ENCODE measurements at places on chromosomes 1 and 21.

DNA sequence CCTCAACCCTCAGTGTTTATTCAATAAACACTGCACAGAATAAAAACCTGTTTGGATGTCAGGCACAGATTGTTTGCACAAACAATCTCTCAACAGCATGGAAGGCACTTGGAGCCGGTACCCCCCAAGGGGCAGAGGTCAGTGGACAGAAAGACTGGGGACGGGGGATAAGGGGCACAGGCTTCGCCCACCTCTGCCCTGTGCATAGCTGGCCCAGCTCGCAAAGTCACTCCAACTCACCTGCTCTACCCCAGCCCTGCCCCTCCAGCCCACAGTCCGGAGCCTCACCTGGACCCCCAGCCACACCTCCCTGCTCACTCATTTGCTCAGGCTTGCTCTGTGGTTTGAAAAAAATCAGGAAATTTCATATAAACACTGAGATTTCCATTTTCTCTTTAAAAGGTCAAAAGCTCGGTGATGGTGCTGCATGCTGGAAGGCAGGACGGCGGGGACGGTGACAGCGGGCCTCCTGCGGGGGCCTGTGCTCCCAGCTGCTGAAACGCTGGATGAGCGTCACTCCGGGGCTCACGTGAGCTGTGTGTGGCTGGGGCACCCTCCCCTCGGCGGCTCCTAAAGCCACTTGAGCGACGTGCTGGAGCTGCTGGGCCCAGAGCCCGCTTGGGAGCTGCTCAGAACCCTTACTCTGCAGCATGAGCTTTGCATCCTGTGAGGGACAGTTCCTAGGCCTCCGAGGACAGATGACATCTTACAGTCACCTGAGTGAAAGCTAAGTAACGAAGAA is 54.5 kb downstream of the PRDM15 start:
- DNase-seq: no peak

GRCh38 chr1:173715538-173715844 is 710 bp downstream of the KLHL20 start:
- DNase-seq: no peak

DNA sequence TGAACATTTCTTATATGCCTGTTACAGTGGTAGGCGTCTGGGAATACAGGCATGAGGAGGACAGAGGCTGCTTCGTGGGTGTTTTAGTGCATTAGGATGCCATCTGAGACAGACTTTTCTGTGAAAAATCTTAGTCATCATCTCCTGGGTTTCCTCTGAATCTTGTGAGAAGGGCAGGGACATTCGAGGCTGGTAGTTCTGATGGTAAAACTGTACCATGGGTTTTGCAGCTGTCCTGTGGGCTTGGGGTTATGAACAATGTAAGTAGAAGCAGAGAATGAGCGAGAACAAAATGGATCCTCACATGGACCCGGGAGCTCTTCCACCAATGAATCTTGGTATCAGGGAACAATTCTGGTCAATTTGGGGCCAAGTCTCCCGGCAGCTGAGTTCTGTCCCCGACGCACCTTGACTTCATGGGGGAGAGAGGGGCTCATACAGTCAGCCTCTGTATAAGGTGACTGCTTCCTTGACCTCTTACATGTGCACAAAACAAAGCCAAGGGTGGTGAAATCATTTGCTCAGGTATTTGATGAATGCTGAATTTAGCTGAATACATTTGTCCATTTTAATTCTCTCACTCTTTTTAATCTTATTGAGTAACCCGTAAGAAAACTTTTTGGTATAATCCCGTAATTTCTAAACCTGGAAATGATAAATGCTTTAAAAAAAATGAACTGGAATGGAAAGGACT is 63.6 kb upstream of the ERRFI1 start:
- DNase-seq: no peak

GRCh38 chr1:175537571-175537970 is 205.8 kb downstream of the TNR start:
- DNase-seq: no peak

GRCh38 chr1:85313888-85314696 is 37.7 kb upstream of the BCL10 start:
- DNase-seq: no peak

GRCh38 chr21:45260191-45260825 is 27.4 kb downstream of the POFUT2 start:
- no peak for DNase-seq

GRCh38 chr1:109719337-109719837 is 7.3 kb downstream of the GSTM5 start:
- DNase-seq: no peak

DNA sequence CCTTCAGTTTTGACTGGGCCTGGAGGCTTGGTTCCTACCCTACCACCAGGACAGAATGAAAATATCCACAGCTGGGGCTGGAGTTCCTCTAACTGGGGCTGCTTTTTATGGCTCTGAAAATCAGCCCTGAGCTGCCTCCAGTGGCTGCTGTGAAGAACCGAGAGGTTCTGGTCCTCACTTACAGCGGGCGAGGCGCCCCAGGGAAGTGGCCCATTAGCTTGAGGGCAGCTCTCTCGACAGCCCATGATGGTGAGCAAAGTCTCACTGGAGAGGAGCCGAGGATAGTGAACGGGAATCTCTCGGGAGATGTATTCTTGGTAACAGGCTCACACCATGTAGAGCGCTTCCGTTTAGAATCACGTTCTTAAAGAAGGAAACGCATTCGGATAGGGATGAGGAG is 459.7 kb downstream of the KIF26B start:
- no peak for DNase-seq

DNA sequence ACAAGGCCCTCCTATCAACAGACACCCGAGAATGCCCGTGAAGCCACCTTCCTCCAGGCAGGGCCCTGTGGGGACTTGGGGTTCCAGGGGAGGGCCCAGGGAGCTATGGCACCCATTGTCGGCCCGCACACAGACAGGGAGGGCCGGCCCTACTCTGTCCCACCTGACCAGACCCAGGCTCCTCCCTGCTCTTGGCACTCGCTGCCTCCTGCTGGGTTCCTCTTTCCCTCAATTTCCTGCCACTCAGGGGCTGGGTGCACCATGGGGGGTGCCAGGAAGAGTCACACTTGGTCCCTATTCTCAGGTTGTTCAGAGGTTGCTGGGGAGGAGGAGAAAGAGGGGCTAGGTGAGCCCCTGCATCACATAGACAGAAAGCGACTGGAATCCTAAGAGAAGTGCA is 8.0 kb upstream of the OXCT2 start:
- no peak for DNase-seq

DNA sequence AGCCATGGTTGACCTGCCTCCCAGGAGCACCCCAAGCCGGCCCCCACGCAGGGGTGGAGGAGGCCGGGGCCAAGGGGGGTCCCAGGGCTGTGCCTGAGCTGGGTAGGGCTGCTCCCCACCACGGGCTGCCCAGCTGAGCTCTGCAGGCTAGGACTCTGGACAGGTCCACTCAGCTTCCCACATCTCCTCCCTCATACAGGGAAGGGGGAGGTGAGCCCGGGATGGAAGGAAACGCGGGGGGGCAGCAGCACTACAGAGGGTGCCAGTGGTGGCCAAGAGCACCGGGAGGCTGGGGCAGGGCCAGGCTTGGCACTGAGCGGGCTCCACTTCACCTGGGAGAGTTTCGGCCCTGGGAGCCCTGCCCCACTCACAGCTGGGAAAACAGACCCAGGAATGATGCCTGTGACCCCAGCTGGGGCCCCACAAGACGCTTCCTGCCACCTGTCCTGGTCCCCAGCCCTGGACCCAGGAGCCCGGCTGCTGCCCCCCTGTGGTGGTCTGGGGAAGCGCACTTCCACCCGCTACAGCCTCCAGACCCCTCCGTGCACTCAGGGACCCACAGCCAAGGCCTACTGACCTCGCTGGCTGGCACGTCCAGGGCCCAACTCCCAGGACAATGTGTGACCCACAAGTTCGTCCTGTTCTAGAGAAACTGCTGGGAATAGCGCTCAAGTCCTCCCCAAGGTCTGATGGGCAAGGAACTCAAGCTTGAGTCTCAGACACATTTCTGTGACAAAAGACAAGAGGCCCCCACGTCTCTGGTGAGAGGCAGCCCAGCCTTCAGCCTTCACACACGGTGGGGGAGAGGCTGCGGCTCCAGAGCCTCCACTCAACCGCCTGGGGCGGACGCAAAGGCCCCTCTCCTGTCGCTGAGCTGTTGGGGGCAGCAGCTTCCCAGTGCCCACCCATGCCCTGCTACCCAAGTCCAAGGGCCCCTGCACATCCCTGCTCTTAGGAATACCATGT is 3.0 kb downstream of the AURKAIP1 start:
- peak; percentile 71 for DNase-seq

GRCh38 chr1:2847086-2847985 is 45.8 kb upstream of the TTC34 start:
- no peak for DNase-seq

DNA sequence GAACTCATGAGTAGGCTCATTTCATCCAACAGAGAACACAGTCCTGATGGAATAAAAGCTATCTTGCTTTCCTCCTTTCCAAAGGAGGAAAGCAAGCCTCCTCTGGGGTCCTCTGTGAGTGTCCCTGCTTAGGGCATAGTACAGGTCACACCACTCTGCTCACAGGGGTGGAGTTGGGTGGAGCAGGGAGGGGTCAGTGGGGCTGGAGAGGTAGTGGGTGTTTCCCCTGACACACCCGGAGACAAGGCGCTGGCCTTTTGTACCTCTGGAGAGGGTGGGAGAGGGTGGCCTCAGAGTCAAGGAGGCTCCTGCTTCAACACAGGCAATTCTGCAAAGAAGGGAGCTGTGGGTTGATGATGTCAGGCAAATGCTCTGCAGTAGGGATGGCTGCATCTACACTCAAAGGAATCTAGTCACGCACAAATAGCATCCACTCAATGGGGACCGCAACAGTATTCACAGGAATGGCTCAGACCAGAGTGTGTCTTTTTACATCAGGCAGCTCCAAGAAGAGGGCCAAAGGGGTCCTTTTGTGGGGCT is 58.6 kb upstream of the PLXNA2 start:
- no peak for DNase-seq

GRCh38 chr1:194342484-194343262 is 1156.3 kb upstream of the B3GALT2 start:
- DNase-seq: no peak

DNA sequence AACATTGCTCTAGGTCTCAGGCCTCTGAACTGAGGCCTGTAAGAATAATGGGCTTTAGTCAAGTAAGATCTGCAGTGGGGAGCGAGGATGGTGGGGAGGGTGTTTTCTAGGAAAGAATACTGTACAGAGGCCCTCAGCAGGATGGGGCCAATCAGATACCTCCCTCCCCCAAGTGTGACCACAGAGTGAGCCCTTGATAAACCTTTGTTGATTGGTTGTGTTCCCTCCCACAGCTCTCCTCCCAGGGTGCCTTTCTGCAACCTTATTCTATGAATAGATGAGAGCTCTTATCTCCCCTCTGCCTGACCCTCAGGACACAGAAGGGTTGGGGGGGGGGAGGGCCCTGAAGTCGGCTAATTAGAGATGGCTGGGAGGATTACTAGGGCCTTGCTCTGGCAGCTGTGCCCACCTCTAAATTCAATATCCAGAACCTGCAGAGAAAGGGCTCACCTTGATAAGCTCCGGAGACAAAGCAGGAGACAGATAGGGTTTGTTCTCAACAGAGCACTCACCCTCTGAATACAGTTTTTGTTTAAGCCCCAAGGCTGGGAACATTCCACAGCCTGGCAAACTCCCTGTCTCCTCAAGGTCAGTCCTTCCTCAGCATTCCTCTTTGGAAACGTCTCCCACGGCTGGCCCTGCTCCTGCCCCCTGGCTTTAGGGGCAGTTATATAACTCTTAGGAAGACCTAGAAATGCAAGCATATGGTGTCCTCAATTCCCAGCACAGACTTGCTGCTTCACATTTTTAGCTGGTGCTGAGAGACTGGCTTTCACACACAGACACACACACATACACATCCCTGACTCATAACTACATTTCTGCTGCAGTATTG is 42.9 kb downstream of the ATP1A1 start:
- DNase-seq: no peak

DNA sequence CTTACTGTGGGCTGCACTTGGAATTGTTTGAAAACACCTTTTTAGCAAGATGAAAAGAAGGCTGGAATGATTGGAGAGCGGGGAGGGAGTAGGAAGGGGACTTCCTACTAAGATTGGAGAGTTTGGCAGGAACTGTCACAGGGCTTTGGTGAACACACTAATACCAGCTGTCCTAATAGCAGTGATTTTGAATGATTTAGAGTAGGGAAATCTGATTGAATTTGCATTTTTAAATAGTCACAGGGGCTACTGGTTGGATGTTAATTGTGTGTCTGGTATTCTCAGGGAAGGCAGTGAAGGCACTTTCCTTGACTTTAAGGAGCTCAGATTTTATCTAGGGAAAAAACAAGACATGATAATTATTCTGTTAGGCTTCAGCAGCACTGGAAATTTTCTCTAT is 2.5 kb upstream of the HMGCL start:
- no peak for DNase-seq

DNA sequence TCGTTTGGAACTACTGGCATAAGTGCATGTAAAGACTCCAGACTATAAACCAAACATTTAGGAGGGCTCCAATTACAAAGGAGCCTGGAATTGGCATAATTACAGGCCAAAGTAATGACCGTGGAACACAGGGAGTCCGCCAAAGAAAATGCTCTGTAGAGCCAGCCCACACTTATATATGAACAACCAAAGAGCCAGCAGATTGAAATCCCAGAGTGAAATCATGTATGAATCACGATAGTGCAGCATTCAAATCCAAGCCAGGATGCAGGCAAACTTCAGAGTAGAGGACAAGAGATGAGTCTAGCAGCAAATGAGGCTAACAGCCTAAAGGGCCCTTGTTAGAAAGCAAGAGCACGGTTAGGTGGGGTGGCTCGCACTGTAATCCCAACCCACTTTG is 13.1 kb downstream of the VPS26C start:
- no peak for DNase-seq

DNA sequence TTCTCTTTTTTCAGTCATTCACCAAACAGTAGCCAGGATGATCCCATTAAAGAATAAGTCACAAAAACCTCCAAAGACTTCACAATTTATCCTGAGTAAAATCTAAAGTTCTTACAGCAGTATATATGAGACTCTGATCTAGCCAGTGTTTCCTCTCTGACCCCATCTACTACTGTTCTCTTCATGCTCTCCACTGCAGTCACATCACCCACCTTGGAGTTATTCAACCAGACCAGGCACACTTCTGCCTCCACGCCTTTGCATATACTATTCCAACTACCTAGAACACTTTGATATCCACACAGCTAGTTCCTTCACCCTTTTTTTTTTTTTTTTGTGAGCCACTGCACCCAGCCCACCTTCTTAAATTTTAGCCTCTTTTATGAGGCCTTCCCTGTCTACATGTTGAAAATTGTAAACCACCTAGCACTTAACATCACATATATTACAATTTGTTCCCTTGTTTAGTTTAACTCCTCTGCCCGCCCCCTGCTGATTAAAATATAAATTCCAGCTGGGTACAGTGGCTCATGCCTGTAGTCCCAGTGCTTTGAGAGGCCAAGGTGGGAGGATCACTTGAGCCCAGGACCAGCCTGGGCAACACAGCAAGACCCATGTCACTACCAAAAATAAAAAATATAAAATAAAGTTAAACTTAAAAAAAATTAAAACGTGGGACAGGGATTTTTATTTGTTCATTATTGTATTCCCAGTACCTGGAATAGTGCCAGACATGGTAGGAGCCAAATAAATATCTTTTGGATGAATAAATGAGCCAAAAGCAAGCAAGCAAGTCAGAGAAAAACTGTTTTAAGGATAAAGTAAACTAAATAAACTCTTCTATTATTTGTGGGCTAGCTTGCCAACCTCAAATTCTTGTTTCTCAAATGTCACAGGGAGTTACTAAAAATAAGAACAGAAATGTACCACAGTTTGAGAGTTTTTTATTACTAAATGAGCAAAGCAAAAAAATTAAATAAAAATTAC is 35.2 kb upstream of the MUTYH start:
- no peak for DNase-seq

Data from stimulated activated CD4-positive, alpha-beta T cell treated with anti-CD3 and anti-CD28 coated beads, Interleukin-4, amount 100 ng/mL, for 48 hours (primary cell).